ENCODE measurements at places on chromosomes 16 and 17. TPM values are rescaled to one million over a fixed set of nuclear protein-coding genes. Genes with fewer than 3 reads are reported as not detected.

- H3K4me3 ChIP-seq, result peak overlapping the region; percentile 56
- H3K4me1 ChIP-seq, result peaks cover 12% of the 10 kb centered on the region
- no peaks in the 10 kb centered on the region for H3K36me3 ChIP-seq
Observed at GRCh38 chr16:1378804-1379303, 27.1 kb downstream of the GNPTG start.

DNA sequence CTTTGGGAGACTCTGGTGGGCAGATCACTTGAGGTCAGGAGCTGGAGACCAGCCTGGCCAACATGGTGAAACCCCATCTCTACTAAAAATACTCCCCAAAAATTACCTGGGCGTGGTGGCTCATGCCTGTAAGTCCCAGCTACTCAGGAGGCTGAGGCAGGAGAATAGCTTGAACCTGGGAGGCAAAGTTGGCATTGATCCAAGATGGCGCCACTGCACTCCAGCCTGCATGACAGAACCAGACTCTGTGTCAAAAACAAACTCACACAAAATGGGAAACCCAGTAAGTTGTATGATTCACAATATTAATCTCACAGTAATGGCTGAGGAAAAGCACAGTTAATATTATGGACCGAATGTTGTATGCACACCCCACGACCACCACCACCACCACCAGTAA, 24.3 kb downstream of the WSB1 start:
- H3K27ac ChIP-seq, result no peak overlapping the region
- peaks cover 56% of the 10 kb centered on the region for H3K36me3 ChIP-seq
- no peaks in the 10 kb centered on the region for H3K27me3 ChIP-seq
- H3K4me1 ChIP-seq, result peaks cover 7% of the 10 kb centered on the region

DNA sequence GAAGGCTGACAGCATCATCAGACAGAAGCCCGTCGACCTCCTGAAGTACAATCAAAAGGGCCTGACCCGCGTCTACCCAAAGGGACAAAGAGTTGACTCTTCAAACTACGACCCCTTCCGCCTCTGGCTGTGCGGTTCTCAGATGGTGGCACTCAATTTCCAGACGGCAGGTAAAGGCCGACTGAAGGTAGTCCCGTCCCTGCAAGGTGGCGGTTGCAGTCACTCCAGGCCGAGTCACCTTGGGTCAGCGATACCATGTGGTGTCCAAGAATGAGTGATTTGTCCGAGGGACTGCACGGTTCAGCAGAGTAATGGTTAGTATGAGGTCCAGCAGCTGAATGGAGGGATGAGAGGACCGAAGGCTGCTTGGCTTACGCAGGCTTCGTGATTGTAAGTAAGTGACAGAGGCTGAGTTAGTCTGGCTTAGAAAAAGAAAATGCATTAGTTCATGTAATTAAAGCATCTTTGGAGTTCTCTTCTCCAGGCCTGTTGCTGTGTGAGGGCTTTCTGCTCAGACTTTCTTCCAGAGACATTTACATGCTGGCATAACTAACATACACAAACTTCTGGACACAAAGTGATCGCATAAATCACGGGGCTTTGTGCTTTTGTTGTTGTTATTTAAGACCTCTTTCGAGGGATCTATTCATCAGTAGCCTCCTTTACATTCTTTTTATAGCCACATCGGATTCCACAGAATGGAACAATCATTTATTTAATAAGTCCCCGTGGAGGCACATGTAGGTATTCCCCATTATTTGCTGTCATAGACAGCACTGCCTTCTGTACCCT, 74.9 kb downstream of the SDR42E1 start:
- no peak for DNase-seq
- no peaks in the 10 kb centered on the region for H3K4me1 ChIP-seq
- H3K36me3 ChIP-seq, result no peaks in the 10 kb centered on the region
- H3K4me3 ChIP-seq, result no peak overlapping the region
- no peak overlapping the region for H3K27ac ChIP-seq

- no peaks in the 10 kb centered on the region for H3K27me3 ChIP-seq
- no peak for DNase-seq
- no peak overlapping the region for H3K4me3 ChIP-seq
- no peaks in the 10 kb centered on the region for H3K36me3 ChIP-seq
- H3K27ac ChIP-seq, result no peak overlapping the region
Observed at GRCh38 chr17:71486261-71486660, 634.6 kb upstream of the SOX9 start.

GRCh38 chr16:4654011-4654963, 29.7 kb downstream of the MGRN1 start:
- peaks cover 10% of the 10 kb centered on the region for H3K4me1 ChIP-seq
- peak; percentile 68 for DNase-seq
- H3K27me3 ChIP-seq, result no peaks in the 10 kb centered on the region
- peaks cover 84% of the 10 kb centered on the region for H3K36me3 ChIP-seq

DNA sequence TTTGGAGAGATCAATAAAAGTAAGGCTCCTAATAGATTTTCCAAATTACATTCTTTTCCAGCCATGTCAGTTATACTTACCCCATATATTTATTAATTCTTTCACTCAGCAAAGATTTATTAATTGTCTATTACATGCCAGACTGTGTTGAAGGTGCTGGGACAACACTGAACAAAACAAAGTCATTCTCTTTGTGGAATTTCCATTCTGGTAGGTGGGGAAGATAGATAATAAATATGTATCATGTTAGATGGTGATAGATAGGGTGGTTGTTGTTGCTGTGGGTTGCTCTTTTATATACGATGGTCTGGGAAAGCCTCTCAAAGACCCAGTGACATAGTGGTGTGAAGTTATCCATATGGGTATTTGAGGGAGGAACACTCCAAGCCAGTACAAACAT, 39.1 kb downstream of the BCAS3 start:
- H3K36me3 ChIP-seq, result no peaks in the 10 kb centered on the region
- H3K27ac ChIP-seq, result no peak overlapping the region
- H3K27me3 ChIP-seq, result no peaks in the 10 kb centered on the region
- no peak for DNase-seq
- H3K4me1 ChIP-seq, result no peaks in the 10 kb centered on the region
- H3K4me3 ChIP-seq, result no peak overlapping the region

DNA sequence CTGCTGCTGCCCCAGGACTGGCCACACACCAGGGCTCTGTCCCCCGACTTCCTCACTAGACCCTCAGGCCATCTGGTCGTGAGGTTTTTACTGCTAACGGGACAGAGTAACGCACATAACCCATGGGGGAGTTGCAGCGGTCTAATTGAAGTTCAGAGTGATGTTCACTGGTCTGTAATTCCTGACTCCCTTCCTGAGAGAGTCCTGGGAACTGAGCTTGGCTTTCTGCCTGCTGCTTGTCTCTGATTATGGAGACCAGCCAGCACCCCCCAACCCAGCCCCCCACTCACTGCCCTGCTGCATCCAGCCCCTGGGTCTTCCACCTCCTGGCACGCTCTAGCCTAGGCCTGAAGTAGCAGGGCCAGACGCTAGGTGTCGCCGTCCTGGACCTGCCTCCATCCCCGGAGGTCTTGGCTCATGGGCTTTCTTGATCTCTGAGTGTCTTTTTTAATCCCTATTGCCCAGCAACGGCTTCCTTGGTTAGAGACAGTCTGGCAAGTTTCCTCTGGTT, 192.9 kb downstream of the CCDC182 start:
- no peak for DNase-seq
- peaks cover 47% of the 10 kb centered on the region for H3K4me1 ChIP-seq
- H3K27ac ChIP-seq, result peak overlapping the region; percentile 55
- H3K36me3 ChIP-seq, result no peaks in the 10 kb centered on the region
- no peak overlapping the region for H3K4me3 ChIP-seq

BRD7 gene
- polyA plus RNA-seq, result 41.8 TPM
